ENCODE measurements at places on chromosomes 6 and 20.

GRCh38 chr20:40663991-40664880 lies 24.8 kb downstream of the MAFB start:
- no peak for DNase-seq

DNA sequence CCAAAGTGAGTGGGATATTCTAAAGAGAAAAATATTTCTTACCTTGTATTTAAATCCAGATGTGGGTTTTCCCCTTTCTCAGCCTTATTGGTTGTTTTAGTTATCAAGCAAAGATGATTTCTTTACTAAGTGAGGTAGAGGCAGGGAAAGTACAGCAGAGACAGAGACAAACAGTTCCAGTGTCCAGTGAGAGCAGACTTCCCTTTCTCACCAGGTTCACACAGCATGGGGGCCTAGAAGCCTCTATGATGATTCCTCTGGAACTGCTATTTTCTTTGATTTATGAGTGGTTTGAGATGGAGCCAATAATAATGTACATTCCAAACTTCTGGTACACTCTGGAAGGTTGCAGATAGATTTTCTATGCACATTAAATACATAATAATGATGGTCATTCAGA lies 234.0 kb upstream of the MARCKS start:
- no peak for DNase-seq

DNA sequence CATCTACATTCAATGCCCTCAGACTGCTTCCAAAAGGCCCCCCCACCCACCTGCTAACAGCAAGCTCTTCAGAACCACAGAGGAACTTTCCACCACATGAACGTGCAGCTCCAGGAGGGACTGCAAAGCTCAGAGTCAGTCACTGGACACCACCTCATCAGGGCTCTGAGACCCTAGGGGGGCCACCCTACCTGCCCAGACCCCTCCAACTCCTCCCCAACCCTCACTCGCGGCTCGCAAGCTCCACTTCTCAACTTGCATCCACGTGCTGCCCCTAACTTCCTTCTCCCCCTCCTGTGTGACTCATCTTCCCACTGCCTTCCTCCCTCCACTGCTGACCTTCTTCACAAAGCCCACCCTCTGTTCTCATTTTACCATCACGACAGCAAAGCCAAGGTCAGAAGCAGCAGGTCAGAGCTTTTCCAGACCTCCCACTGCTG lies 6.5 kb downstream of the MBOAT1 start:
- DNase-seq, result no peak

DNA sequence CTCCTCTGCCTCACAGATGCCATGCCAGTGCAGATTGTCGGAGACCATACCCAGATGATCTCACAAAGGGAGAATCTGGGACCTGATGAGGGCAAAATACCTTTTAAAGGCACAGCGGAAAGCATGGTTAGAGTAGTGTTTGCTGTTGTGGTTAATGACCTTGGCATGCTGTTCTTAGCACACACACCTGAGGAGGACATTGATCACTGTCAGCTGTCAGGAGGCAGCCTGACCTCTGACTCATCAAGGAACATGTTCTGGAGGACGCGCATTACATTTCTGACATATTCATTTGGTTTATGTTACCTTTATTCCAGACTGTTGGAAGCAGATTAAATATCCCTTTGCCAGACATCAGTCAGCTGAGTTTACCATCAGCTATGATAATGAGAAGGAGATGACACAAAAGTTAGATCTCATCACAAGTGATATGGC lies 57.1 kb downstream of the GOPC start:
- no peak for DNase-seq

DNA sequence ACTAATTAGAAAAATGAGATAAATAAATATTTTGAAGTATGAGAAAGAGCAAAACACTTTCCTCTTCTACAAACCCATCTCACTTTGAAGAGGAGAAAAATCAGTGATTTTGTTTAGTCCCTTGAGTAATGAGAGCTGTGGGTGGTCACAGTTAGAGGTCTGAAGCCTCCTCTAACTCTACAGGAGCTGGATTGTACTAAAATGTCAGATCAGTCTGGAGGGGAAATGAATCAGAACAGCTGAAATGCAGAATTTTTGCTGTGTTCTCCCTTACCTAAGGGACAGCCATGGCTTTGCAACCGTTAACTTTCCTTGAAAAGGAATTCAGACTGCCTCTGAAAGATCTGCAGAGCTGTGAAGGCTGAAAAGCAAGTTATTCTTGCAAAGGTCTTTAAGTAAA lies 11.4 kb upstream of the RFPL4B start:
- no peak for DNase-seq

- DNase-seq, result no peak
Observed at GRCh38 chr6:130906736-130907381, 79.7 kb downstream of the SMLR1 start.

- no peak for DNase-seq
Observed at GRCh38 chr6:151056230-151056907, 183.4 kb upstream of the AKAP12 start.

- no peak for DNase-seq
Observed at GRCh38 chr20:59205044-59205443, 41.4 kb downstream of the ZNF831 start.

DNA sequence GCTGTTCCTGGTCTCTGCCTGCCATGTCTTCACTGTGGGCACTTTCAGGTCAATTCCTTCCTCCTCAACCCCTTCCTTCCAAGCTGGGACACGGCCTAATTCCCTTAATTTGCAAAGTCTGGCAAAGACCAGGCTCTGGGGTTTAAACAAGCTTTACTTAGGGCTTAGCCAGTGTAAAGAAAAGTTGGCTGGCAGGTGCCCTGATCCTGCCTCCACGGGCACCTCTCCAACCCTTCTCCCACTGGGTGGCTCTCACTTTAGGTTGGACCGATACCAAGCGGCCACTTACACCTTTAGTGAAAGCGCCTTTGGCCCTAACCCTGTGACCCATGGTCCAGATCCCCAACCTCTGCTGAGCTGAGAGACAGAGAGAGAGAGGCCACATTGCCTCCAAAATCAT lies 13.7 kb upstream of the MLN start:
- no peak for DNase-seq

GRCh38 chr20:57396984-57397692 lies 5.9 kb downstream of the RBM38 start:
- DNase-seq, result no peak

DNA sequence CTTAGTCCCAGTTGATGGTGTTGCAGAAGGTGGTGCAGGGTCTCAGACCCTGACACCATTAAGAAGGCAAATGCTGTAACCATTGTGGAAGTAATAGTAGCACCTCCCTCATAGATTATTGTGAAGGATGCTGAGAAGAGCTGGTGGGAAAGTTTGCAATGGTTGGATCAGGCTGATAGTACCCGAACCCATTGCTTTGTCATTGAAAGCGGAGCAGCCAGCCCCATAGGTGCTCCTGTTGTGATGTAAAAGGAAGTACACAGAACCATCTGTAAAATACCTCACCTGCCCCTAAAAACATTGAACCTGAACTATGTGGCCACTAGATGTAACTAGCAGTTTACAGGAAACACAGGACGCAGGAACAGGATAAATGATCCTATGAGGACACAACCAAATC lies 31.5 kb downstream of the RIOK1 start:
- no peak for DNase-seq

DNA sequence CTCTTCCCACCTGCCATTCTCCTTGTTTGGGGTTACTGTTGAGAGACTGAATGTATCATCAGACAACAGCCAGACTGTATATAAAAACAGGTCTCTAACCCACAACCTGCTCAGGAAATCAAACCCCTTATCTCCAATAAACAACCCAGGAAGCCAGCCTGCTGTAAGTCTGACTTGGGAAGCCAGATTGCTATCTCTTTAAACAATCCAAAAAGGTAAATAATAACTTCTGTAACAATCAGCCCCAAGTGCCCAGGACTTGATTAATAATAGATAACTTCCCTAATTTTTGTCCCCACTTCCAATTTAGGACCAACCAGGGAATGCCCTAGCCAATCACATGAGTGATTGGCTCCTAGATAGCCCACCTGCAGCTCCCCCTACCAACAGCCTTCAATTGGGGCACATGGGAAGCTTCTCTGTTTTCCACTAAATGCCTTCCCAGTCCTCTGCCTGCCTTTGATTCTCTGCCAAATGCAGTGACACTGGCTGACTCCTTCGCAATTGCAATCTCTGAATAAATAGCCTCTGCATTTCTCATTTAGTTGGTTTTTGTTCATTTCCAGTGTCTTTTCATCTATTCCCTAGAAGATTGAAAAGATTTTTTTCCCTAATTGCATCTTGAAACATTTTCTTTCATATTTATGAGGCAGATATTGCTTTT lies 117.1 kb upstream of the TAB2 start:
- no peak for DNase-seq

DNA sequence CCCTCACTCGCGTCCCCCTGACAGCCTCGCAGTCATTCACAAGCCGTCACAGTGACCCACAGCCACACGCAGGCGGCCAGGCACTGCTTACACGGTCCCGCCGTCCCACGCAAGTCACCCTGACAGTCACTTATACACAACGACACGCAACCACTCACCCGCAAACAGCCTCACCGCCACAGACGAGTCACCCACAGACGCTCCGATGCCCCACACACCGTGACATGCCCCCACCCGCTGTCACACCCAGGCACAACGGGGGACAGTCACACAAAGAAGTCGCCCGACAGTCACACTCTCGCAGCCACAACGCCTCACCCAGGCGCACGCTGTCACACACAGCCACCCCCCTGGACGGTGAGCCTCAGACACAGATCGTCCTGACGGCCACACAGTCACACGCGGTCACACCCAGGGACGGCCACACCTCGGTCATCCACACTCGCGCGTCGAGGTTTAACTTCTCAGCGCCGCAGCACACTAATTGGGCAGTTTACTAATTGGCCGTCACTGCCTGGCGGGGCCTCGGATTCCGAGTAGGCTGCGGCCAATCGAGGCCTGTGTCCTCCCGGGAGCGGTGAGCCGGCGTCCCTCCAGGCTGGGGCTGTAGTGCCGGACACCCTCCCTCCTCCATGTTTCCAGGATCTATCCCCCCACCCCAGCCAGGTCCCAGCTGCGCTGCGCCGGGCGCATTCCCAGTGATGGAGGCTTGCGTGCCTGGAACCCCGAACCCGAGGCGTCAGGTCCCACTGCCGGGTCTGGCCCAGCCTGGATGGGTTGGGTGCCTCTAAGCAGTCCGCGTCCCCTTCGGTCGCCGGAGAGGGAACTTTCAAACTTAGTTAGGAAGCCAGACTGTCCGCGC lies 790 bp downstream of the TOX2 start:
- no peak for DNase-seq

DNA sequence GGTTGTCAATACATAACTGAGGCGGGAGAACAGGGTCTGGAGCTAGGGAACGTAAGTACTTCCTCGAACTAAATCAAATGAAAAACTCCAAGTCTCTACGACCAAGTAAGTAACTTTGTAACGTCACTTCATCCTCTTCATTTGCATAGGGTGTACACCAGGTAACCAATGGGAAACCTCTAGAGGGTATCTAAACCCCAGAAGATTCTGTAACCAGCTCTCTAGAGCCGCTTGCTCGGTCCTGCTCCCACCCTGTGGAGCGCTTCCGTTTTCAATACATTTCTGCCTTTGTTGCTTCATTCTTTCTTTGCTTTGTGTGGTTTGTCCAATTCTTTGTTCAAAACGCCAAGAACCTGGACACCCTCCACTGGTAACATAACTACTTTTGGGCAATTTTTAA lies 133.5 kb upstream of the TMEM170B start:
- no peak for DNase-seq

GRCh38 chr20:1803932-1804501 lies 91.2 kb upstream of the SIRPA start:
- DNase-seq, result no peak

DNA sequence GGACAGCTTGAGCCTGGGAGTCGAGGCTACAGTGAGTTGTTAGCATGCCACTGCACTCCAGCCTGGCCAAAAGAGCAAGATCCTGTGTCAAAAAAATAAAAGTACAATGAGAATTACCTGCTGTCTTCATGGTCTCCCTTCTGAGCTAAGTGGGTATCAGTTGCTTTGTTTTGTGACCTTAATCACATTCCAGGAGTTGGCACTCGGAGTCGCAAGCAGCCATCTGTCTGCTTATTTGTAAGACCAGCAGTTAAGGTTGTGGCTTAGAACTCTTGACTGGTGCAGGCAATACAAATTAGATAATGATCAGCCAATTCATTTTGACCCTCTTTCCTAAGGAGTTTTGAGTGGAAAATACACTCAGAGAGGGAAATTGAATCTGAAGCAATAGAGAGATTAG lies 114.0 kb downstream of the MYO6 start:
- DNase-seq, result no peak

GRCh38 chr20:32036252-32036651 lies 15.8 kb upstream of the HCK start:
- DNase-seq, result no peak

GRCh38 chr6:3164388-3164787 lies 7.0 kb upstream of the TUBB2A start:
- DNase-seq, result no peak

DNA sequence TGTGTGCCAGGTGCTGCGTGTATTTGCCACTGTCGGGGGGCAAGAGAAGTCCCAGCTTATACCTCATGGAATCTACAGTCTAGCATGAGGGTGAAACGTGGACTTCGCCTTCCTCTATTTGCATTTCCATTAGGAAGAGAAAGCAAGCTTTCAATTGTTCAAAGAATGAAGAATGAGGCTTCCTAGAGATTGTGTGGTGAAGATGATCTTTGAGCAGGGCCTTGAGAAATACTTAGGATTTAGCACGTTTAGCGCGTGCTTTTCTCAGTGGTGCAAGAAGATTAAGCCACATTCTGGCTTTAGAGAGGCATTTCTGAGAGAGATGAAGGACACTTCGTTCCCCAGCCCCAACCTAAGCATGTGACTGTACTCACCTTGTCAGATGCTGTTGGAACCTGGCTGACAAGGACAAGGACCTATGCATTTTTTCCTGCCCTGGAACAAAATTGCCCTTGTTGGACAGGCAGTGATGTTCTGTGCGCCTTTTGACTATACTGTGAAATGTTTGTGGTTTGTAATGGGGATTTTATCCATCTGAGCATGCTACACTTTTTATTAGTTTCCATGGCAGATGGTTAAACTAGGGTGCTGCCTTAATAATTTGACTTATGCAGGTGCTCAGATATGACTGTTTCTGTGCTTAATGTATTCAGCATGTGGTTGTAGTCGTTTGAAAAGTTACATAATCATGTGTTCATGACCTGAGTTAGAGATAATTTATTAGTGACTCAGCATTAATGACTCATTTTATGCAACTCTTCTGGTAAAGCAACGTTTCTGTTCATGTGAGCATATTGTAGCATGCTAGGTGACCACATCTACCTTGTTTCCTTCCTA lies 10.7 kb downstream of the TULP4 start:
- DNase-seq, result no peak

Measured in GM12891 (cell line).